Cardiac septum (tissue), 1 donor: ENCODE measurements at places on chromosomes 6 and 20.

GRCh38 chr20:57655809-57656155, 35.6 kb upstream of the ZBP1 start:
- peak; percentile 59 for DNase-seq

GRCh38 chr6:3522561-3523260, 65.9 kb upstream of the SLC22A23 start:
- DNase-seq: no peak

- DNase-seq: no peak
Observed at GRCh38 chr6:168278904-168279303, 40.7 kb downstream of the DACT2 start.

GRCh38 chr6:51474022-51474975, 613.1 kb downstream of the PKHD1 start:
- no peak for DNase-seq

- DNase-seq: no peak
Observed at GRCh38 chr20:50245498-50246366, 55.1 kb downstream of the CEBPB start.

DNA sequence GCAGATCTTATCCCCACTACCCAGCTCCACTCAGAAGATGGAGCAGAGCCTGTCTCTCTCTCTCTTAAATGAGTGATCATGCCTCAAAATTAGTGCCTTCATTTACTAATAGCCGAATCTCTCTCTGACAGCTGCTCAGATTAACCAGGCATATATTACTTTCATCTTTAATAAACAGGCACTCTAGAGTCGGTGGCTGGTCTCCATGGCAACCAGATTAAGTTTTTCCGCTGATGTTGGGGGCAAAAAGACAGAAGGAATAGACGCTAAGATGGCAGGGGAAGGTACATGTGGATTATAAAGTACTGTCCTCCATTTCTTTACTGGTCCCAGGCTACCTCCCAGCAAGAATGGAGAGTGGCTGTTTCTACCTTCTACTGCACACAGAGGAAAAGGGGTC, 121.6 kb downstream of the QRSL1 start:
- no peak for DNase-seq

GRCh38 chr6:110520992-110521543, 44.7 kb upstream of the SLC22A16 start:
- DNase-seq: no peak

- no peak for DNase-seq
Observed at GRCh38 chr20:9884061-9884460, 45.2 kb upstream of the PAK5 start.

GRCh38 chr20:6769903-6770785, 2.7 kb downstream of the BMP2 start:
- DNase-seq: peak; percentile 78

GRCh38 chr6:22411376-22412105, 114.7 kb upstream of the PRL start:
- no peak for DNase-seq

GRCh38 chr20:19601126-19601810, 156.8 kb upstream of the RIN2 start:
- no peak for DNase-seq

- no peak for DNase-seq
Observed at GRCh38 chr20:44637522-44638372, 13.8 kb downstream of the ADA start.

DNA sequence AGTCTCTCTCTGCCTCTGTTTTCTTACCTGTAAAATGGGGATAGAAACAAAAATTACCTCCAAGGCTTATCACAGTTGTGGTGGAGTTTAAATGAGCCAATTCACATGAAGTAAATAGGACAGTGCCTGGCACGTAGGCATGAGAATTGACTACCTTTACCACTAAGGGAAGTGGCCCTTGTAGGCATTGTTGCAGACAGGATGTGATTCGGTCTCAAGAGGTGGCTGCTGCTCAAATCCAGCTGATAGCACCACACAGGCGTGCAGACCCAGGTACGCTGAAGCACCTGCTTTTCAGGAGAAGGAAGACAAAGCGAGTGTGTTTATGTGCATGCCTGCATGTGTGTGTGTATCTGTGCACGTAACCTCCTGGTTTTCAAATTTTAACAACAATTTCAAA, 108.6 kb downstream of the EYA2 start:
- DNase-seq: no peak

- DNase-seq: no peak
Observed at GRCh38 chr6:73041051-73041450, 184.2 kb downstream of the KHDC1L start.

DNA sequence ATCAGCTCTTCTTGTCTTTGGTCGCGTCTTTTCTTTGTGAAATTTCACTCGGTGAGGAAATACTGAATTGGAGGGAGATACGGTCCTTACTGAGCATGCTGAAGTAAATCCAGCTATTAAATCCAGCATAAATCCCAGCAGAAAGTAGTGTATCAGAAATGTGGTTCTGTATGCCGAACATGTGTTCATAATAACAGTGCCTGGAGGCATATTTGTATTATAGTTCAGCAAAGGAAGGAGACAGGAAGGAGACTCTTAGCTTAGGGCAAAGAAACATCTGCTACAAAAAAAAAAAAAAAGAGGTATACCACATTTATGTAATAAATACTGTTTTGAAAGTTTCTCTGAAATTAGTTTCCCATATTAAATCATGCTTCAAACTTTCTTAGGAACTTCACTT, 211.8 kb downstream of the PLCB4 start:
- no peak for DNase-seq

GRCh38 chr20:46004889-46005473, 3.7 kb upstream of the MMP9 start:
- DNase-seq: peak; percentile 90
